Cortex of kidney (tissue), 1 donor: ENCODE measurements at places on chromosomes 11 and 22.

- no peak for DNase-seq
Measured at GRCh38 chr11:97990162-97990920, 1030.4 kb upstream of the CNTN5 start.

DNA sequence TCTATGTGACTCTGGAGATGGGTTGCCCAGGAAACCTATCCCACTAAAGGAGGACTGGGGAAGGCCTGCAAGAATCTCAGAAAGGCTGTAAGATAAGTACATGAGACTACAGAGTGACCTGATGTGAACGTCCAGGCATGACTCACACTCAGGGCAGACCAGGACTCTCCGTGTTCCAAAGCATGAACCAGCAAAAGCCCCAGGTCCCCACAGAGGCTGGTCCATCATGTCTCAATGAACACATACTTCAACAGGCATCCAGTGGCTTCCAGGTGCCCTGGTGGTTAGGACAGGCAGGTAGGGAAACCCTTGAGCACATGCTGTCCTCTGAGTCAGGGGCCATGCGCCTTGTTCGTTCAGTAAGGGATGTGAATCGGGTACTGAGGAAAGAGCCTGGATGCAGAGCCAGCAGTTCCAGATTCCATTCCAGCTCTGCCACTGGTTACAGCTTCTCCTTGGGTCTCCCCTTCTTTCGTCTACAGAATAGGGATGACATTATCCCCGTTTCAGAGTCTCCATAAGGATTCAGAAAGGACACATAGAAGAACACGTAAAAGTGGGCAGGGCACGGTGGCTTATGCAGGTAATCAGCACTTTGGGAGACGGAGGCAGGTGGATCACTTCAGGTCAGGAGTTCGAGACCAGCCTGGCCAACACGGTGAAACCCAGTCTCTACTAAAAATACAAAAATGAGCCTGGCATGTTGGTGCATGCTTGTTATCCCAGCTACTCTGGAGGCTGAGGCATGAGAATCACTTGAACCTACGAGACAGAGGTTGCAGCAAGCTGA, 129.0 kb upstream of the TEAD1 start:
- DNase-seq: no peak

DNA sequence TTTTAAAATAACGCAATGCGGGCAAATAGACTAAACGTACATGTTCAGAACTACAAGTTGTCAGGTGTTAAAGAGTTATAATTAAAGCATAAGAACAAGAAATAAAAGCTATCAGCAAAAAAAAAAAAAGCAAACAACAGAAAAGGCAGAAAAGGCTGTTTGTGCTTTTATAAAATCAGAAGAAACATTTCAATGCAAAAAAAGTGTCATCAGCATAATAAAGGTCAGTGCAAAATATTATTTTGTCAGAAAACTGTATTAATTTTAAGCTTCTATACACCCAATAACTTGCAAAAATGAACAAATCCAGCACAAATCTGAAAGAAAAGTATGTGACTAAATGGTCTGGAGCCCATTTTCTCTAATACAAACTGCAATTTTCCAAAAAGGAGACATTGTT, 23.6 kb downstream of the XKR3 start:
- DNase-seq: no peak

- DNase-seq: no peak
Measured at GRCh38 chr11:64060861-64061444, 25.2 kb downstream of the FLRT1 start.

DNA sequence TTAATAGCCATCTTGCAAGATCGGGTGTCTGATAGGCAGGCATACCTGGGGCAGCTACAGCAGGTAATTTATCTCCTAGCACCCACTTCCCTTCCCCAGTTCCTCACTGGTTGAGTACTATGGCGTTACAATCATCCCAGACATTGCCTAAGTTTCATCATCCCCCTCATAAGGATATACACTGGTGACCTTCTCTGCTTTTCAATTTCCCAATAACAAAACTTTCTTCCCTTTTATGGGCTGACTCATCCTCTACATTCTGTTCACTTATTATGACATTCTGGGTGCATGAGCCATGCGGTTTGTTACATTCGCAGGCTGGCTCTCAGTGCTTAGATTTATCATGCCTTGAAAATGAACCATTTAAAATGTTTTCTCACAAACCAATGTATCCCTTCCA, 5.0 kb upstream of the MRPL11 start:
- no peak for DNase-seq

DNA sequence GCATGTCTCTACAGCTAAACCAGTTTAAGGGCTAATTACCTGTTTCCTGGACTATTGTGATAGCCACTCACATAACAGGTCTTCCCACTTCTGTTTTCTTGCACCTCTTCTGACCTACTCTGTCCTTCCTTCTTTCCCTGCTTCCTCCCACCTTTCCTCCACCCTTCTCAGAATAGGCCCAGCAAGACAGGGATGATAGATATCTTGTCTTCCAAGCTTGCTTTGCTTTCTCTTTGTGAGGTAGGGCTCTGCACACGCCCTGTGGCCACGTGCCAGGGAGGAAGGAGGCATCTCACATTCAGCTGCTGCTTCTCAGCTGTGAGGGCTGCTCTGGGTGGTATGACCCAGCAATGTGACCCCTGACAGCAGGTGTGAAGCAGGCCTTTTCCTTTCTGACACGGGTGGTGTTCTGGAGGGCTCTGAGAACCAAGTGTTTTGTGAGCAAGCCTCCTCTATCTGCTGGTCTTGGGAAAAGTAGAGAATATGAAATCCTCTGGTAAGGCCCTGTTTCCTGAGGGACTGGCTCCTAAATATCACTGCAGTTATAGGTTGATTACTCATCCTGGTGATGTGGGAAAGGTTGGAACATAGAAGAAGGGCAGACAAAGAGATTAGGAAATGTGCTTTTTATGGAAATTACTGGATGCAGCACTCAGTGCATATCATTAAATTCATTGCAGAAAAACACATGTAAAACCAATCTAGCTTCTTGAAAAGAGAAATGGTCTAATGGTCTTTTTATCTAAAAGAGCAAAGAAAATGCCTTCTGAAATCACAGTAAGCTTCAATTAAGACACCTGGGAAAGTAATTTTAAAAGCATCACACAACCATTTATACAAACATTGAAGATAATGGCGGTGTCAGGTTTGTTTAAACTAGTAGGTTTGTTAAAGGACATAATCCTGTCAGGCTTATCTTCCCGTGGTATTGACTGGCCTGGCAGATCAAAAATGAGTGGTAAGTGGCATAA, 8.5 kb downstream of the AMOTL1 start:
- DNase-seq: no peak

- no peak for DNase-seq
Measured at GRCh38 chr11:91947215-91947820, 277.3 kb upstream of the FAT3 start.

DNA sequence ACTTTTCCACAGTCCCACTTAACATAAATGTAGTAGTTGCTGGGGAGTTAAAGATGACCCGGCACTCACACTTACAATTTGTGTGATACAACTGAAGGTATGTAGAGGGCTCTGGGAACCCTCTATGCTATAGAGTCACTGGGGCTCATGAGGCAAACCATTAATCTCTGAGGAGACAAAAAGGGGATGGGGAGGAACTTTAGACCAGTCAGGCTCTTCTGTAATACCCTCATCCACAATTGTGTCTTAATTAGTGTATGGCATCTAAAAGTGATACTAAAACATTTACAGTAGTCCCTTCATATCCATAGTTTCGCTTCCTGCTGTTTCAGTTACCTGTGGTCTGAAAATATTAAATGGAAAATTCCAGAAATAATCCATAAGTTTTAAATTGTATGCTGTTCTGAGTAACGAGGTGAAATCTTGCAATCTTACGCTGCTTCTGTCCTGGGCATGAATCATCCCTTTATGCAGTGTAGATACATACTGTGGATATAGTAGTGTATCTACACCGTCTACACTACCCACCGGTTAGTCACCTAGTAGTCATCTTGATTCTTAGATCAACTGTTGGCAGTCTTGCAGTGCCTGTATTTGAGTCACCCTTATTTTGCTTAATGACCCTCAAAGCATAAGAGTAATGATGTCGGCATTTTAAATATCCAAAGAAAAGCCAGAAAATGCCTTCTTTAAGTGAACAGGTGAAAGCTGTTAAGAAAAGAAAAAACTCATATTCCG, 12.2 kb downstream of the CBL start:
- no peak for DNase-seq
